ENCODE measurements at places on chromosomes 12 and 14.

- no peak for DNase-seq
Measured at GRCh38 chr12:88752183-88752582, 171.9 kb upstream of the KITLG start.

DNA sequence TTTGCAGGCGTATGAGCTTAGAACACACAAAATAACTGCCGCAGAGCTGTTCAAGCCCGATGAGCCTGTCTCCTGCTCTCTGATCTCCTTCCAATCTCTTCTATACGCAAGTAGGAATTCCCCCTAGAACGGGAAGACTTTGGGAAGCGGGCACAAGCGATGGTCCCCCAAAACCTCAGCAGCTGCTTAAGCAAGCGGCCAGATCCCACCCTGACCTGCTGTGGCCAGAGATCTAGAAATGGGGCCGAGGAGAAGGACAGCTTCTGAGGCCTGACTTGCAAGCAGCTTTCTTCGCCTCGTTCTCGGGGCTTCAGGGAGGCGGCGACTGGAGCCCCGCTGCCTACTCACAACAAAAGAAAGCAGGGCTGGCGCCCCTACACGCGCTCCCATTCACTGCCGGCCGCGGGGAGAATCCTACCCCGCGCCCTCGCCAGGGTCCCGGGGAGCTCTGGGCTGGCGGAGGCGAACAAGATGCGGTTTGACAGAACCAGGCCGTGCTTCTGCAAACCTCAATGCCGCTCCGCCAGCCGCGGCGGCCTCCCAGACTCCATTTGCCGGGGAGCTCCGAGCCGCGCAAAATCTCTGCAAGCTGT lies 922 bp downstream of the TBX5 start:
- DNase-seq: no peak

- no peak for DNase-seq
Measured at GRCh38 chr14:89616852-89617341, 199.9 kb upstream of the FOXN3 start.

- no peak for DNase-seq
Measured at GRCh38 chr12:66132408-66132807, 1.9 kb upstream of the LLPH start.
